ENCODE measurements at places on chromosomes 16 and 17.

DNA sequence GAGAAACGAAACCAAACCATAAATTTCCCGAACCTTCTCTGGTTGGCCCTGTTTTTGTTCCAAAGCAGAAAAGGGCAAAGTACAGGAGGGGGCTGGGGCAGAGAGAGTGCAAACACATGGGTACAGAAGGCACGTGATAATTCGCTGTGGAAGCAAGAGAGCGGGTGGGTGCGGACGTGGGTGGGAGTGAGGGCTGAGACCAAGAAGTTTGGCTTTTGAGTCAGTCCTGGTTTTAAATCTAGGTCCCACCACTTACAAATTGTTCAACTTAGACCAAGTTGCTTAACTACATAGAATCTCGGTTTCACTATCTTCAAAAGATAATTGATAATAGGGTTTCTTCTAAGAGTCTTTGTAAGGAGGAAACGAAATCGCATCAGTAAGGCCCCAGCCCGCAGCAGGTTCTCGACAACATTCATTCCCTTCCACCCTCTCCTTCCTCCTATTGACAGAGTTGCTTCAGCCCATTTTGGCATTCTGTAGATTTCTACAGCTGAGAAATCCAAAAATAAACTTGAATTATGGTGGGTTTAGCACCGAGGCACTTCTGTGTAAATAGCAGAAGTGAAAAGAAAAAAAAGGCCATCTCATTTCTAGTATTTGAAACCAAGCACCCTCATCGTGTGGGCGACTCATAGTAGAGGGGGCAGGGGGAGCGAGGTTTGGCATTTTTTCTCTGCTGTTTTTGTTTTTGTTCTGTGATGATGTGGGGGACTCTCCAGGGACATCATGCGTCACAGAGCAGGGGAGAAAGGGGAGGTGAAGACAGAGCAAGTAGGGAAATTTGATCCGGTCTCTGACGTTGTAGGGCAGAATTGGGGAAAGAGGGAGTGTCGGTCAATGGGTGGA, 33.6 kb upstream of the CCR7 start:
- no peak for DNase-seq

- no peak for DNase-seq
Measured at GRCh38 chr17:49880291-49881053, 32.6 kb upstream of the TAC4 start.

DNA sequence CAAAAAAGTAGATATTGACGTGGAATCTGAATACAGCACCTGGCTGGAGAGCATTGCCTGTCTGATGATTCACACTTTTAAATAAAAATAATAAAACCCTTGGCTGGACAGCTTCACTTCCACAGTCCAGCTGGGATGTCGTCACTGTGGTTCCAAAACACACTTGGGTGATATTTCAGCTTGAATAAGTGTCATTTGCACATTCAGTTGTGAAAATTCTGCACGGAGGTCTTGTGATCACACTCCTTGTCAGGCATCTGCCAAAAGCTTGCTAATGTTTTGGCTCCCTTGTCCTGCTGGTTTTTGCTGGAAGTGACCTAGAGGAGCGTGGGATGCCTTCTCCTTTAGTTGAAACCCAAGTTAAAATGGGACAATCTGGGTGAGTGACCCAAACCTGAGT, 60.7 kb downstream of the PCTP start:
- DNase-seq, result no peak

DNA sequence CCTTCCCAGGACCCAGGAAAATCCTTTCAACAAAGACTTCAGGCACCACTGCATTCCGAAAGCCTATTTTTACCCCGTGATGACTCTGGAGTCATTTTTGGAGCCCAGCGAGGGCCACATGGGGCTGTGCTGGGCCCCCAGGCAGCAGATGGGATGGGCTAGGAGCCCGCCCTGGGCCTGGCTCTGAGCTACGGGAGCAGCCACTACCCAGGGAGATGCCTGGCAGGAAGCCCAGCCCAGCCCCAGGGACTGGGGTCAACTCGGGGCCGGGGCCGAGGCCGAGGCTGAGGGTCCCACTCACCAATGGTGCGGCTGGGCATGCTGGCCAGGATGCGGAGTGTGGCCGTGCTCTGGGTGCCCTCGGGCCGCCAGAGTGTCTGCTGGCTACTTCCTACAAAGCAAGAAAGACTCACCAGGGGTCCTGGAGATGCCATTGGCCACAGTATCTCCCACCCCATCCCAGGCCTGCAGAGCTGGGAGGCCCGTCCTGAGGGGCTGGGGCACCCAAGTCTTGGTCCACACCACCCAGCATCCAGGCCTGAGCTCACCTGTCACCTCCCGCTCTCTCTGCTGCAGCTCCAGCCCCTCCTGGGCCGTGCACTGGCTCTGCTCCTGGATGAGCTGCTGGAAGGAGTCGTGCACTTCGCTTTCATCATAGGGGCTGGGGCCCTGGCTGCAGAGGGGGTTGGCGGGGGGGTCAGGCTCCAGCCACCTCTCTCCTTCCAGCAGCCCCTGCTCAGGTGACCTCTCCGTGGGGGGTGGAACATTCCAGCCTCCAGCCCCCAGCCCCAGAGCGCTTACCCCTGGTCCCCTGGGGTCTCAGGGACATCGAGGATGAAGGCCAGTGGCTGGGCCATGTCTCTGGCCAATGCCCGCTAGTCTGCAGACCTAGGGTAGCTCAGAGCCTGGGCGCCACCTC, 2.3 kb downstream of the TMC6 start:
- DNase-seq, result no peak

GRCh38 chr16:68385371-68385770, 62.9 kb downstream of the SMPD3 start:
- DNase-seq, result no peak

GRCh38 chr17:72407336-72407909, 286.6 kb downstream of the SOX9 start:
- no peak for DNase-seq

DNA sequence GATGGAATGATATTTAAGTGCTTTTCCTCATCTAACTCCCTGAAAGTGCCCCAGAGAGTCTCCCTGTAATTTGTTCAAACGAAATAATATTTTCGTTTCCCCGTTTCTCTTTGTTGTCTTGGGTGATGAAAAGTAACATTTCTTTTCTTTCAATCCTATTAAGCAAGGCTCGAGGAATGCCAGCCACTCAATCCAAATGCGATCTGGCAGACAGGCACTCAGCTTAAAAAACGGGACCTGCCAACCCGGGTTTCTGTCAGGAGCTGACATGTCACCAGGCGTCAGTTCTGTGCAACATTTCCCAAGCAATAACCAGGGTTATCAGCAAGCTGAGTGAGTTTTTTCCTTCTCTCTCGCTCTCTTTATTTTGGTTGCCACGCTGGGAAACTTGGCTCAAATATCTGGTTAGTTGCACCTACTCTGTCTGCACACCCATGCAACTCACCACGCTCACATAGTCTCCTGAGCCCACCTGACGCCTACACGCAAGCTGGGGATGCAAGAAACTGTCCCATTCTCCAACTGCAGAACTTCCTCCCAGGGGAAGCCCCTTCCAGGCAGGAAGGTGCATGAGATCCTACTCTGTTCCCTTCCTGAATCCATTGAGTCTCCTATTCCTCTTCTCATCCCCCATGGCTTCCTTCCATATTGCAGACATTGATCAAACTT, 208.2 kb downstream of the C16orf78 start:
- no peak for DNase-seq

DNA sequence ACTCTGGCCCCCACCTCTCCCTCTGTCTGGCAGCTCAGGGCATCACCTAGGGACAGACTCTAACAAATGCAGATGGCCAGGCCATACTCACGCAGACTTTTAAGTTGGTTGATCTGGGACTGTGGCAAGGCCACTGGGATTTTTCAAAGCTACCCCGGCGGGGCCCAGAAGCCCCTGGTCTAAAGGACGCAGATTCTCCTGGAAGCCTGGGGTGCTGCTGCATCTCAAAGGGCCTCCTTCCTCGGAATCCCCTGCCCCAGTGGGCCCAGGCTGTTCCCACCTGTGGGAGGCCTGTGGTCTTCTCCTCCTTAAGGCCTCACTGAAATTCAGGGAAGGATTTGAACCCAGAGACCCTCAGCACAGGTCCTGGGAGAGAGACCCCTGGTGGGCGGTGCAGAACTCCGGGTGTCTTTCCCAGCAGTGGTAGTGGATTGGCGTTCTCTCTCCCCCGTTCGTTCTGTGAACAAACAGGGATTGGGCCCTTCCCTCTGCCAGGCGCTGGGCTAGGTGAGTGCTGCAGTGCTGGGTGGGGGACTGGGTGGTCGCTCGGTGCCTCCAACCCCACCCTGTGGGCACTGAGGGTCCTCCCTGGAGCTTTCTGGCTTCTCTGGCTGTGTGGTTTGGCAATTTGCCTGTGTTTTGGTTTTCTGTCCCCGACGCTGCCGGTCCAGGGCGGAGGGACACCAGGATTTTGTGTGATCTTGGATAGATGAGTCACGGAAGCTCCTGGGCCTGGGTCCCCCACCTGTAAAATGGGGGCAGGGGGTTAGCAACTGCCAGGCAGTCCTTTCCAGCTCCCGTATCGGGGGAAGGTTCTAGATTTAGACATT, 160.5 kb upstream of the GSE1 start:
- DNase-seq, result no peak

DNA sequence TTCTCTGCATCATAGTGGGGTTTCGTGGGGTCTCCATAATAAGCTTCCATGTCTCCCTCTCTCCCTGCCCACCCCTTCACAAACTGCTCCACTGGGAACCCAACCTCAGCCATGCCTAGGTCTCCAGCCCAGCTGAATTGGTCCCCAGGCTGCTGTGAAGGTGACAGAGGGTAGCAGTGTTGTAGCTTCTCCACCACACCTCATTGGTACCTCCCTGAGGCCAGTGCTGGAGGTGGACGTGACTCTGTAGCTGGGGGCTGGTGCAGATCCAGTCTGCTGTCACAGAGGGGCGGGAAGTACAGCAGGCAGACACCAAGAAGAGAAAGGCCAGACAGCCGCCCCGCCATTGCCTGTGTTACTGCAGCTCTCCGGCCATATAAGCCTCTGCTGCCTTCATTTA, 82.1 kb downstream of the OR1D5 start:
- no peak for DNase-seq

DNA sequence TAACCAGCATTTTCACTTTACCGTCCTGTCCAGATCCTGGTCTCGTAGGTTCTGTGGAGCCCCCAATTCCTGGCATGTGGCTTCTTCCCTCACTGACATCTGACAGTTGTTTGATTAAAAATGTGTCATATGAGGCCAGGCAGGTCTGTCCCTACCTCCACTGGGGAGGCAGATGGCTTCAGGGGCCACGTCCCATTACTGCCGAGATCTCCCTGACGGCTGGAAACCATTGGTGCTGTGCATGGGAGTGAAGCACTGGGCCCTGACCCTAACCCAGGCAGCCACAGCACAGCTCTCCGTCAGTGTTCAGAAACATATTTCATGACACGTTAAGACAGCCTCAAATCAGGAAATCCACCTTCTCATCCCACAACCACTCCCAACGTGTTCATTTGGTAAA, 77.5 kb downstream of the GNAO1 start:
- no peak for DNase-seq

GRCh38 chr17:63850401-63850800, 7.9 kb upstream of the SMARCD2 start:
- DNase-seq, result no peak

DNA sequence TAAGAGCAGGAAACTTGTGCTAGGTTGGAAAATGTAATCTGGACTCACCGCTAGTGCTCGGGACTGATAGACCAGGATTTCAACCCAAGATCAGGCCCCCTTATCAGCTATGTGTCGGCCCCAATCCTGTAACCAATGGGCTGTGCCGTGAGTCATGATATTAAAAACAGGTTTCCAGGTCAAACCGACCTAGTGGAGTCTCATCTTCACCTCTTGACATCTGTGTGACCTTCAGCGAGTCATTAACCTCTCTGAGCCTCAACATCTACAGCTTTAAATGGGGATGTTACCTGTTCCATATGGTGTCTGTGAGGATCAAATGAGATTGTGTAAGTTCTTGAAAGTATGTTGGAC, 512 bp downstream of the PMM2 start:
- DNase-seq, result no peak

DNA sequence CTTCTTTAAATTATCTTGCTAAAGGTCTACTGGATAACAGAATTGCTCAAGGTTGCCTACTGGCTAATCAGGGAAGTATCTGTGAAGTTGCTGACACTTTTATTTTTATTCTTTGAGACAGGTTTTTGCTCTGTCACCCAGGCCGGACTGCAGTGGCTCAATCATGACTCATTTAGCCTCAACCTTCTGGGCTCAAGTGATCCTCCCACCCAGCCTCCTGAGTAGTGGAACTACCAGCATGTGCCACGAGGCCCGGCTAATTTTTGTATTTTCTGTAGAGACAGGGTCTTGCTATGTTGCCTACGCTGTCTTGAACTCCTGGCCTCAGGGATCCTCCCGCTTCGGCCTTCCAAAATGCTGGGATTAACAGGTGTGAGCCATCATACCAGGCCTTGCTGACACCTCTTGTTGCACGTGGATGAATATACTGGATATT, 43.1 kb downstream of the GLG1 start:
- no peak for DNase-seq

DNA sequence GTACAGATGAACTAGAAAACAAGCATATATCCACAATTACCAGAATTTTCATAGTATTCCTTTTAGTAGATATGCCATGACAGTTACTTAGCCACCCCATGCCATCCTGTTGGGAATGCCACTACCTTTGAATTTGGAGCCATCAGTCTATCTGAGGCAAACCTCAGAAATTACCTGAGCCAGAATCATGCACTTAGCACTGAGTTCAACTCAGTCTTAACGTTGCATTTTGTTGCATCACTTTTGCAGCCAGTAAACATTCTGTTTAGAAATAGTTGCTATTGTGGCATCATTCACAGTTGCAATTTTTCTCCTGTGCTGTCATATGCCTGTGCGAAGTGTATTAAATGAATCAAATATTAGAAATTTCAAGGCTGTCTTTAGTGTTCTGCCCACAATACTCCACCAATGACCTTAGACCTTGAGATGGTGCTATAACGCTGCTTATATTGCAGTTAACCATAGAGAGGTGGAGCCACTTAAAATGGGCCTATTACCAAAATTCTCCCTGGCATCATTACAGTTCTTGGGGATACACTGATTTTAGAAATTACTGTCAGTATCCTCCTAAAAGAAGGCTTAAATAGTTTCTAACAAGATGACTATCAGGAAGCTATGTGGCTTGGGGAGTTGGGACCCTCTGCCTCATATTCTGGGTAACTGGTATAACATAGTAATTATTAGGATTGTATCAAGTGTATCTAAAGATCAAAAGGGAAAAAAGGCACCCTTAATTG, 11.1 kb downstream of the PTRH2 start:
- no peak for DNase-seq

DNA sequence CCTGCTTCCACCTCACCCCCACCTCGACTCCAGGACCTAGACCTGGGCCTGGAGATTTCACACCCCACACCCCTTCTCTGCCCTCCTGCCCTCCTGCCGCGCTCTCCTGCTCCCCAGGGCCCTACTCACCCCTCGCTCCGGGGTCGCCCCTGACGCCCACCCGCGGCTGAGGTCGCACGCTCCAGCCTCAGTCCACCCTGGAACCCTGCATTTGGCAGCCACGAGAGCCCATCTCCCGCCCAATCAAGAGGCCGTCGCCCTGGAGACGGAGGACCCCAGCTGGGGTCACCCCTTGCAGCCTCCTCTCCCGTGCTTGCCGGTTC, 16.1 kb downstream of the TLE7 start:
- DNase-seq, result no peak

GRCh38 chr17:16419929-16420271, 4.5 kb downstream of the TRPV2 start:
- no peak for DNase-seq
